ENCODE measurements at places on chromosomes 7 and 10. TPM values are rescaled to one million over a fixed set of nuclear protein-coding genes. Genes with fewer than 3 reads are reported as not detected.

TLX1 gene
- total RNA-seq = not detected

BHLHA15 gene
- 1.2 TPM for total RNA-seq

GBX1 gene
- not detected for total RNA-seq

RPEL1 gene
- total RNA-seq = 0.30 TPM

MBL2 gene
- not detected for total RNA-seq

BLNK gene
- total RNA-seq = 11.2 TPM

GIMAP6 gene
- total RNA-seq = 69.3 TPM

CALHM1 gene
- 0.15 TPM for total RNA-seq

C7orf57 gene
- total RNA-seq = 1.6 TPM

RBM20 gene
- 1.0 TPM for total RNA-seq

UTF1 gene
- not detected for total RNA-seq

DNA sequence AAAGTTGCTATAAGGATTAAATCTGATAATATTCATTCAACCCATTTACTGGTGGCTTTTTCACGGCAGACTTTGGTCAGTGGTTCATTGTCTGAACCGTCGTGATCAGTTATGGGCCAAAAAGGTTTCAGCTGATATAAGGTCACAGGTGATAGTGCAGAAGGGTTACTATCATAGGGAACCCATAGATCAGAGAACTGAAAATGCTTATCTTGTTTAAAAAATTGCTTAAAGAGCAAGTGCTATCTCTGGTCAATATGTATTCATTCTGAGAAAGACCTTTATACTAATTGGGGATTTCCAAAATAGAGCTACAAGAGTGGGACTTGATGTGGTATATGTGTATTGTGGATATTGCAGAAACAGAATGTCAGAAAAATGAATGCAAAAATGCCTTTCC is 147.8 kb upstream of the SEMA3E start:
- no peak for DNase-seq

DNA sequence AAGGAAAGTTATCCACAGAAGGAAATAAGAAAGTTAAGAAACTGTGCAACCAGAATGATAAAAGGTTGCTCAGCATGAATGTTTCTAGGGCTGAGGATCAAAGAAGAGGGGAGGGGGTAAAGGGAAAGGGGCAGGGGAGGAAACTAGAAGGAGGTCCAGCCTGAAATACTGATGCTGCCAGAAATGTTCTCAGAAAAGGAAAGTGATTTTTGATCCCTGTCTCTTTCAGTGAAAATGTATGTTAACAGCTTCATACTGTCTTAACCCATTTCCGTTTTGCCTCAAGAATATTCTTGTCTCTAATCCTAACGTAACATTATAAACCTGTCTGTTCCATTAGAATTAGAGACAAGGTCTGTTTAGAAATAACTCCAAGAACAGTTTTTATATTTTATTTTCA is 49.6 kb downstream of the NEBL start:
- no peak for DNase-seq

DNA sequence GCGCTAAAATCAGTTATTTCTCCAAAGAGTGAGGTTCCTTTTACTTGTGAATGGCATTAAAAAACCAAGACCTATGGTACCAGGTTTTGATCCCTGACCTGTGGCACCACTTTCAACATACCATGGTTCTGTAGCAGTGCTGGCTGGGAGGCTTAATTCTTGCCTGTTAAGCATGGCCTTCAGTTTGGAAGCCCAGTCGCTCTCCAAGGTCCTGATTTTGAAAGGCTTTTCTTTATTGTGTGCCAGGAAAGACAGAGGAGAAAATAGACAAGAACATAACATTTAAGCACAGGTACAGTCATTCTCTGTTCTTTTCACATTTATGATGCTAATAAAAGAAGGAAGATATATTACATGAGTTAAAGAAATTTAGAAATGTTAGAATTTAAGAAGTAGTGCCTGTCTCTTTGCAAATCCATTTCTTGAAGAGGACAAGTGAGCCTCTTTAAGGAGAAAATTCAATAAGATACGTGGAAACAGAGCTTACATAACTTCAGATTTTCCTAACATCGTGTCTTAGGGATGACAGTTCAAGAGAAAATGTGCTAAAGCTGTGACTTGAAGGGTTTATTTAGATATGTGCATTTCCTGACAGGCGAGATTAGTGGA is 357.6 kb downstream of the DPP6 start:
- DNase-seq = no peak

DNA sequence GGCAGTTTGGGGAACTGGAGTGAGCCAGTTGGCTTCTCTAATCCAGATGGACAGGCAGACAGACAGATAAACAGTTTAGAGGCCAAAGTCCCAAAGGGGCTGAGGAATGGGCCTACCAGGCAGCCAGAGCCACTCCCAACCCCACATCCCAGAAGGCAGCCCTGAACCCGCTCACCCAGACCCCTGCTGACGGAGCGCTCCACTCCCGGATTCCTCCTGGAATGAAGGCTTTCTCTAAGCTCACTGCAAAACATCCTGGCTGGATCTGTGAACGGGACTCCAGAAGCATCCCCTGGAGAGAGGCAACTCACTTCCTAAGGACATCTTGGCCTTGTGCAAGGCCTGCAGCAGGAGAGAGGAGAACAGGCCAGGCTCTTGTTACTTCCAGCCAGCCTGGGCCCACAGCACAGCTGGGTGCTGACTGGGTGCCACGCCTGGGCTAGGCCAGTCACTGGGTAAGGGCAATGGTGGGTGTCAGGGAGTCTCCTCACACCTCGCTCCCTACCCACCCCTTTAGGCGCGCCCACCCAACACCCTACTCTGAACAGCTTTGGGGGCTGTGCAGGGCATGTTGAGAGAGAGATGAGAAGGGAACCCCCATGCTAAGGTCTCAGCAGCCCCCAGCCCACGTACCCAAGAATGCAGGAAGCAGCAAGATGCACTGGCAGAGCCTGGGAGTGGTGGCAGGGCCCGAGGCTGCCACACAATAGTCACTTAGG is 168.6 kb upstream of the ZMIZ1 start:
- DNase-seq = no peak

GRCh38 chr7:143372070-143372469 is 9.1 kb upstream of the ZYX start:
- peak; percentile 73 for DNase-seq

GRCh38 chr7:52876402-52876801 is 159.0 kb upstream of the POM121L12 start:
- no peak for DNase-seq

DNA sequence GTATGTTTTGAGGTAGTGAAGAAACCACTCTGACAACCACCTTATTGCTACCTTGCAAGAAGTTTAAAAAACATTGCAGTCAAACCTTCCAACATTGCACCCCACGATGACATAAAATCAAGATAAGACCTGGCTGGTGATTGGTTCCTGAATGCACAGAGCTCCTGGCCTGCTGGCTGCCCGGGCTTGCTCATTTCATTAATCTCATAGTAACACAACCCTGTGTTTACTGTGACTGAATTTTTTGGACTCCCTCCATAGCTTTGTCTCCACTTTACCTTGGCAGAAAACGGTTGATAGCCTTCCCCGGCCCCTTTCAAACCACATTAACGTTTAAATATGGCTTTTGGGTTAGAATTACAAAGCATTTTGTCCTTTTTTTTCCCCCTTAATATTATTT is 27.5 kb downstream of the VWA2 start:
- DNase-seq = no peak

GRCh38 chr7:122200888-122201287 is 56.8 kb upstream of the AASS start:
- no peak for DNase-seq

- no peak for DNase-seq
Measured at GRCh38 chr10:108184114-108184513, 1019.6 kb upstream of the SORCS1 start.

- no peak for DNase-seq
Measured at GRCh38 chr7:105173586-105173985, 159.6 kb downstream of the KMT2E start.

GRCh38 chr10:73898730-73899410 is 12.1 kb upstream of the PLAU start:
- no peak for DNase-seq

DNA sequence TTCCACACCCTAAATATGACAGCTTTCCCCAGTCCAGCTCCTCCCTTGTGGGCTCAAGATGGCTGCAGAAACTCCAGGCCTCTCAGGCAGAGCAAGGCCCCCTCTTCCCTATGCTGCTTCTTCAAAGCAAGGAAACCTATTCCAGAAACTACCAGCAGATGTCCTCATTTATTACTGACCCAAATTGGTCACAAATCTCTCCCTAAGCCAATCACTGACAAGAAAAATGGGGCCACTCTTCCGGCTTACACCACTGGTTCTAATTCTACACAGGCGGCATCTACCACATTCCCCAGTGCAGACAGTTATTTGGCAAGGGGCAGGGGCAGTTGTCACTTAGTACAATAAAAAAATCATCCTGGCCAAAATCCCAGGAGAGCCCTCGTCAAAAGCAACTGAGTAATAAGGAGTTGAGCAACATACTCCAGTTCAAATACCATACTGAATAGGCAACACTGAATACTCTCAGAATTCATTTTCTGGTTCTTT is 150.4 kb downstream of the SFMBT2 start:
- no peak for DNase-seq

GRCh38 chr7:15130666-15131541 is 228.4 kb upstream of the DGKB start:
- no peak for DNase-seq

- no peak for DNase-seq
Measured at GRCh38 chr10:113569576-113569975, 16.7 kb downstream of the HABP2 start.

DNA sequence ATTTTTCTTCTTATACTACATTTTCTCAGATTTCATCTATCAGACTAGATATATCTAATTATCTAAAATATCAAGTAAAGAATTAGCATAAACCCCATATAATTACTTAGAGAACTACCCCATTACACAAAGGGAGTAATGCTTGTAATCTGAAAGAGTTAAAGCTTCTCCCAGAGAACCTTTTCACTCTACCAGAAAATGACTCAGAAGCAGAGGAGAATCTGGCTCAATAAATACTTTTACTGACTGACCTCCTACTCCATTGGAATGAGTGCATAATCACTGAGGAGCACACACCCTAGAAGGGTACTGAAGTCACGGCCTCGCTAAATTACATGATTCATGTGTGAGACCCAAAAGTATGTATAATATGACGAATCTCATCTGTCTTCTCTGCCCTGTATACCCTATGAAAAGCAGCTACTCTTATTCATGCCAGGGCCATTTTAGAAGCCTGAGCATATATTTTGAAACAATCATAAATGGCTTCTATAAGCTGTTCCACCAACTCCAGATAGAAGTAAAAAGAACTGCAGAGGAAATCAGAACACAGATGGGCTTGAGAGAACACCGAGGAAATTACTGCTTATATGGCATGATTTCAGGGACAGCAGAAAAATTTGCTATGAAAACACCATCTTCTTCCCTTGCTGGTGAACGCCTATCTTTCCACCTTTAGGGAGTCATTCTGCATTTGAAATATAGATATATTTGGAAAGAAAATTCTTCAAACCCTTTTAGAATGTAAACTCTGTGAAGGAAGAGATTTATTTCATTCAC is 32.7 kb downstream of the DNMBP start:
- DNase-seq = no peak

DNA sequence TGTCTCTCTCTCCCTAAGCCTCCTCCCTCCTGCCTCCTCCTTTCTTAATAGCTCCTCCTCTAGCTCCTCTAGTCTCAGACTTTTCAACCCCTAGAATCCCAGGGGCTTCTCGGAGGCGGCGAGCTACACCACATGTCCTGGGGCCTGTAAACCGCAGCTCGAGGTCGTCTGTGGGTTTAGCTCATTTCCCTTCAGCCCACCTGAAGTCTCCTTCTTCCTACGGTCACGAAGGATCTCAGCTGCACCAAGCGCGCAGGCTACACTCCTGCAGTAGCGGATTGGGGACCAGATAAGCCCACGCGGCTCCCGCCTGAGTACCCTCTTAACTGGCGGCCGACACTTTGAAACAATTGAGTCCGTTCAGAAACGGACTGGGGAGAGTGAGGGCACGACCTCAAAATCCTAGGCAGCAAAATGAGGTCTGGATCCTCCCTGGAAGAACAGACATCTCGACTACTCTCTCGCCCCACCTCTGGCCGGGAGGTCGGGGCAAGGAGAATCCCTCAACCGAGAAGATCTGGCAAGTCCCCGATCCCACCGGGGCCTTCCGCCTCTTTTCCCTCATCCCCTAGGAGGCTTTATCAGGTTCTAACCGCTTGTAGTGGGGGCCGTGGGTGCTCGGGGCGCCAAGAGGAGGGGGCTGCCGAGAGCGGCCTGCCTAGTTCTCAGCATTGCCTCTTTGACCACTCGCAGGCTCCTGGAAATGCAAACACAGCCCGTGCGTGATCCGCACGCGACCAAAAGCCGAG is 1.3 kb upstream of the SORCS3 start:
- no peak for DNase-seq

- no peak for DNase-seq
Measured at GRCh38 chr7:116259871-116260440, 49.6 kb downstream of the TES start.

- DNase-seq = no peak
Measured at GRCh38 chr7:90064370-90064769, 89.9 kb upstream of the STEAP1 start.

- DNase-seq = peak; percentile 52
Measured at GRCh38 chr7:146115851-146116520, 615 bp upstream of the CNTNAP2 start.

GRCh38 chr10:79044846-79045245 is 23.9 kb upstream of the ZMIZ1 start:
- DNase-seq = peak; percentile 42

DNA sequence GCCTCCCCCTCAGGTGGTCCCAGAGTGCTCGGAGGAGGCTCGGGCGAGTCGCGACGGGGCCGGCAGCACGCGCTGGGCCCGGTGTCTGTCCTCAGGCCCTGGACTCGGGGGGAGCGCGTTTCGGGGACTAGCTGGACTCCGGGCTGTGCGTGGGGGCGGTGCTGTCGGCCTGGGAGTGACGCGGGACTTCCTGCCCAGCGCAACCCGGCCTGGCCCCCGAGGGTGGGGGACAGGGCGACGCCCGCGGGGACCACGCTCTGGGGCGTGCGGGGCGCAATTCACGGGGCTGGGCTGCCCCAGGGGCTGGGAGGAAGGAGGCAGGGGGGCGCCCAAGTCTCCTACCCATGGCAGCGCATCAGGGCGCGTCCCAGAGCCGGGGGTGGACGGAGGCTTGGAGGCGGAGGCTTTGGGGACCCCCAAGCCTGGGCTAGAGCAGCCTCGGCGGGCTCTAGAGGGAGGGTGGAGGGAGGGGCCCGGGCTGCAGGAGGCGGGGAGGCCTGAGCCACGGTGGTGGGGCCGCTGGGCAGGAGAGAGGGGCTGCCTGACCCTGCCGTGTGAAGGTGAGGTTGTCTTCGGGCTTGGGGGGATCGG is 2.3 kb upstream of the VENTX start:
- DNase-seq = peak; percentile 72

- no peak for DNase-seq
Measured at GRCh38 chr10:96639899-96640298, 53.1 kb upstream of the TM9SF3 start.

GRCh38 chr7:5424749-5425506 is 1.3 kb upstream of the TNRC18 start:
- peak; percentile 72 for DNase-seq

DNA sequence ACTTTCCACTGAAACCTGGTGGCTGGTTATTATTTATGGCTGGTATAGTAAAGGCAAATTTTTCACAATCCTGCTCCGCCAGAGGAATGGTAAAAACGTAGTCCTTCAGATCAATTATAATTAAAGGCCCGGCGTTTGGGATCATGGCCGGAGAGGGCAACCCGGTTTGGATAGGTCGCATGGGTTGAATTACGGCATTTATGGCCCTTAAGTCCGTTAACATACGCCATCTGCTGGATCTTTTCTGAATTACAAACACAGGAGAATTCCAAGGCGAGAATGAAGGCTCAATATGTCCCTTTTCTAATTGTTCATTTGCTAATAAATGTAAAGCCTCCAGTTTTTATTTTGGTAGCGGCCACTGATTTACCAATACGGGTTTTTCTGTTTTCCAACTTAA is 11.3 kb upstream of the TAS2R3 start:
- no peak for DNase-seq

- no peak for DNase-seq
Measured at GRCh38 chr7:7641129-7641663, 644 bp downstream of the UMAD1 start.
